ENCODE measurements at places on chromosomes 7 and 10. TPM values are rescaled to one million over a fixed set of nuclear protein-coding genes. Genes with fewer than 3 reads are reported as not detected.

DNA sequence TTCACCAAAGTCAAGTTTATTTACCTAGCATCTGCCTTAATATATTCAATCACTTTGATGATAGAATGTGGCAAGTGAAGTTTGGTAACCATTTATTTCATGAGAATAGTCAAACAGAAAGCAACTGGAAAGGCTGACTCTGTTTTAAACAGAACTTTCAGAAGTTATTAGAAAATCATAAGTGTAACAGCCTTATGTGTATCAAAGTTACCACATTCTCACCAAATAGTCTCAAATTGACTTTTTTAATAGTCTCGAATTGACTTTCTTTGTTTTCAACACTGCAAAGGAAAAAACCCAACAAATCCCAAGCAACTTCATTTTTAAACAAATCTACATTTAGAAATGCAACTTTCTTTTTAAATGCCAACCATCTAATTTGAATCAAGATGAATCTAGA is 29.5 kb downstream of the NAMPT start:
- no peak for DNase-seq

The BAG3 gene
- total RNA-seq, result 23.3 TPM

The LOXL4 gene
- total RNA-seq, result 1.7 TPM

The NRG3 gene
- 3.4 TPM for total RNA-seq

DNA sequence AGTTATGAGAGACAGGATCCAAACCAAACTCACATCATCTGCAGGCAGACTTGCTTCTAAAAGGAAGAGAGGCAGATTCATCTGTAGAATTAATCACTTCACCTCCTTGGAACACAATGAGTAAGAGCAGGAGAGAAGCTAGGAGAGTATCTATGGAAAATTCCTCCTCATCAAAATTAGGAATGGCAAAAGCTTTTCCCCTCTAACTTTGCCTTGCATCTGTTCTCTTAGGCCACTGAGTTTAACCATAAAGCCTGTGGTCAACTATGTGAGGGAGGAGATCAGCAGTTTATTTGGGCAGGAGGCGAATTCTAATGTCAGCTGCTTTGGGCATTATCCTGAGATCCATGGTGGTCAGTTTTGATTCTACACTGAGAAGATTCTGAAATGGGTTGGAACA is 561.7 kb downstream of the GFRA1 start:
- DNase-seq, result no peak

- DNase-seq, result no peak
Measured at GRCh38 chr7:6234384-6234783, 38.0 kb downstream of the CYTH3 start.

DNA sequence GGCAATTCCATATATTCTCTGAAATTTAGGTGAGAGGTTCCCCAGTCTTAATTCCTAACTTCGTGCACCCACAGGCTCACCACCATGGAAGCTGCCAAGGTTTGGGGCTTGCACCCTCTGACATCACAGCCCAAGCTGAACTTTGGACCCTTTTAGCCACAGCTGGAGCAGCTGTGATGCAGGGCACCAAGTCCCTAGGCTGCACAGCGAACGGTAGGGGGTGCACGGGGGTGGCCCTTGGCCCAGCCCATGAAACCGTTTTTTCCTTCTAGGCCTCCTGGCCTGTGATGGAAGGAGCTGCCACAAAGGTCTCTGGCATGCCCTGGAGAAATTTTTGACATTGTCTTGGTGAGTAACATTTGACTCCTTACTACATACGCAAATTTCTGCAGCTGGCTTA is 251.9 kb upstream of the GRM3 start:
- DNase-seq, result no peak

DNA sequence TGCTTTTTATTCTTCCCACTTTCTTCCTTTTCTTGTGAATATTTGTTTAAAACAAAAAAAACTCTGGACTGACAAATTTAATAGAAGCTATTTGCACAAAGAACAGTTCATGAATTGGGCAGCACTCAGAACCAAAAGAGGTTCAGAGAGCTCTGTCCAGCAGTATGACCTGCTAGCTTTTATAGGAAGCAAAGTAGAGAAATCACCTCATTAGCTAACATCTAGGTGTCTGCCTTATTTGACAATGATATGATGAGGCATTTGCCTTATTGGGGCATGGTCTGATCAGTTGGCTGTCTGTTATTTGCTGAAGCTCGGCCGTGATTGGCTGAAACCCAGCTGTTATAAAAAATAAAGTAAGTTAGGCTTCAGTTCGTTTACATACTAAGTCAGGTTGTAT is 819 bp upstream of the TRIM4 start:
- DNase-seq, result no peak

DNA sequence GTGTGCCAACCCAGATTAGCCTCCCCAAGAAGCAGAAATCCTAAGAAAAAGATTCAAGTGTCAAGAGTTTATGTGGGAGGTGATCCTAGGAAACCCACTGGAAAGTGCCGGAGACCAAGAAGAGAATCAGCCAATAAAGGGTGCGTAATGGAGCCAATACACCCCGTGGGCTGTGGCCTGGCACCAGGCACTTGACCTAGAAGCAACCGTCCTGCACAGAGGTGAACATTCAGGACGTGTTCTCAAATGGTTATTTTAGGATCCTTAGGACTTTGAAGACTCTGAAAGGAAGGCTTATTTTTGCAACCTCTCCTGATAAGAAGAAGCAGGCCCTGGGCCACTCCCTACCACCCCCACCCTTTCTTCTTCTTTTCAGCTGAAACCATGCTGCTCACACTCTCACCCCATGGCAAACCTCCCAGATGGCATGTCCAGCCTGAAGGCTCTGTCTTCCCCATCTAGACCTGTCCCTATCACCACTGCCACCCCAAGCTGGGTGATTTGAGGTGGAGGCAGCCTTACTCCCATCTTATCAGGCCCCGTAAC is 46.6 kb downstream of the VSTM4 start:
- DNase-seq, result no peak

The CPN1 gene
- total RNA-seq, result not detected

DNA sequence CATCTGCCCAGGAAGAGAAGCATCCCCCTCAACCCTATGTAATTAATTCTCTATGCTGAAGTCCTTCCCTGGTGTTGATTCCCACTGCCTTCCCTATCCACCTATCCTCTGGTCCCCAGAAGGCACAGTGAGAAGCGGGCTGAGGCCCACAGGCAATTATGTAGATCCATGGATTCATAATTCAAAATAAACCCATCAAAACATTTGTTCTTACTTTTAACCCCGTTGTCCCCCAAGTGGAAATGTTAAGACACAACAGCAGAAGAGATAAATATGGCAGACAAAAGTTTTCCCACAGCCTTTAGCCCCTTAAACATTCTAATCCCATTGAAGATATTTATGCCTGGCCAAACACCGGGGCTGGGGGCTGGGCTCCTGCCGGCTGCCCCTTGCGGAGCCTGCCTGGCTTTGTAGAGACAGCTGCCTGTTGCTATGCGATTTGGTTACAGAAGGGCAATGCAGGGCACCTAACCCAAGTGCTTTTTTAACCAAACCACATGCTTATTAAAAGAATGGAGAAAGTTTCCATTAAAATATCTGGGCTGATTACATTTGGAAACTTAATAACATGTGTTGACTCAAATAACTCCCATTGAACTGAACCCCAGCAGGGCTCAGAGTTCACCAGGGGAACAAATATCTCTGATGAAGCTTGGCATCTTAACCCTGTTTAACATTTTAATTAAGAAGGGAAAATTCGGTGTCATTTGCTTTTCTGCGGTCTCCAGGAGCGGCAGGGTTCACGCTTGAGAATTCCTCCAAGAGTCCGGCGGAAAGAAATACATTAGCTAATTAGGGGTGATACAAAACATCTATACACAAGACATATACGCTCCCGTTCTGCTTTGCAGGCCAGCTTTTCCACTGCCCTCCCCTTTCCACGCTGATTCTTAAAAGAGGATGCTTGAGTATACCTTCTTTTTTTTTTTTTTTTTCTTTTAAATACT is 110.8 kb upstream of the FGFR2 start:
- no peak for DNase-seq
